ENCODE measurements at places on chromosomes 1 and 21.

GRCh38 chr1:154431586-154432373 is 26.6 kb downstream of the IL6R start:
- no peak for DNase-seq

- no peak for DNase-seq
Observed at GRCh38 chr1:51285055-51285454, 45.3 kb downstream of the TTC39A start.

DNA sequence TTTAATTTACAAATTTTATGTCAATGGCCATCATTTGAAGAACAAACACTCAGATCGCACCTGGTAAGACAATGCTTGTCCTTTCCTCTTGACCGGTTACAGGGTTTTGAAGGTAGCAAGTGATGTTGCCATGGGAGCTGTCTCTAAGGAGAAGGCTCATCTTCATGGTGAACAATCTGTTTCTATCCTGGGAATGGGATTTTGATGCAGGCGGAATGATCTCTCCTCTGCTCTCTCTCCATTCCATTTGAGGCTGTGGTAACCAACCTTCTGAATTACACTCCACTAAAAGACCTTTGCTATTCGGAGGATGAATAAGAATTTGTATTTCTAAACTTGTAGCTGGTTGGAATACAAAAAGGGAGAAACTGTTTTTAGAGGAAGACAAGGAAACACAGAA is 57.9 kb upstream of the SLC5A9 start:
- DNase-seq, result no peak

- DNase-seq, result no peak
Observed at GRCh38 chr21:34630536-34631143, 15.7 kb upstream of the RCAN1 start.

DNA sequence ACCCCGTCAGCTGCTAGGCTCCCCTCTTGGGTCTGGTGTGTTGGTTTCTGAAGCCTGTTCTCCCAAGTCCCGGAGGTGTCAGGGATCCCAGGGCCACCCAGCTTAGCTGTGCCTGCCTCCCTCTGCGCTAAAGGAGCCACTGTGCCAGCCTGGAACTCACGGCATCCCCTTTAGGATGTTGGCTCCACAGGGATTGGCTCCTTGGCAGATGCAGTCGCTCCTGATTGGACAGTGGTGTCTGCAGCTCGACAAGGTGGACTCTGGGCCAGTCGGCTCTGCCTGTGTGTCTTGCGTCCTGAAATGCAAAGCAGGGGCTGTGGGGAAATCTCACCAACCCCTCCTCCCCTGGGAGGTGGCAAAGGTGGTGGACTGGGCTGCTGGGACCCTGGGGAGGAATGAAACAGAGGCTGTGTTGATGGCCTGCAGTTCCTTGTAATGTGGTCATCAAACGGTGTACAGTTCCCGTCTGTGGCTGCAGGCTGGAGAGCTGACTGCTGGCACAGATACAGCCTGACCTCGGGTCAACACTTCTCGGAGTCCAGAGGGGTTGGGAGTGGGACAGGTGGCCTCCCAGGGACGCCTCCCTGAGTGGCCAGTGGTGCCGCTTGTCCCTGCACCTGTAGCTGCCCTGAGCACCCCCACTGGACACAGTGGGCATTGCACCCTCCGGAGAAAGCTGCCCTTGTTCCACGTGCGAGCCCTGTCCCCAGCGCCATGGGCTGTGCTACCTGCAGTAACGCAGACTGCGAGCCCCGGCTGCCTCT is 11.5 kb upstream of the KCNAB2 start:
- DNase-seq, result peak; percentile 38

- DNase-seq, result no peak
Observed at GRCh38 chr1:179038528-179039281, 13.0 kb downstream of the FAM20B start.

- DNase-seq, result no peak
Observed at GRCh38 chr21:28769683-28770082, 223.0 kb downstream of the LTN1 start.

DNA sequence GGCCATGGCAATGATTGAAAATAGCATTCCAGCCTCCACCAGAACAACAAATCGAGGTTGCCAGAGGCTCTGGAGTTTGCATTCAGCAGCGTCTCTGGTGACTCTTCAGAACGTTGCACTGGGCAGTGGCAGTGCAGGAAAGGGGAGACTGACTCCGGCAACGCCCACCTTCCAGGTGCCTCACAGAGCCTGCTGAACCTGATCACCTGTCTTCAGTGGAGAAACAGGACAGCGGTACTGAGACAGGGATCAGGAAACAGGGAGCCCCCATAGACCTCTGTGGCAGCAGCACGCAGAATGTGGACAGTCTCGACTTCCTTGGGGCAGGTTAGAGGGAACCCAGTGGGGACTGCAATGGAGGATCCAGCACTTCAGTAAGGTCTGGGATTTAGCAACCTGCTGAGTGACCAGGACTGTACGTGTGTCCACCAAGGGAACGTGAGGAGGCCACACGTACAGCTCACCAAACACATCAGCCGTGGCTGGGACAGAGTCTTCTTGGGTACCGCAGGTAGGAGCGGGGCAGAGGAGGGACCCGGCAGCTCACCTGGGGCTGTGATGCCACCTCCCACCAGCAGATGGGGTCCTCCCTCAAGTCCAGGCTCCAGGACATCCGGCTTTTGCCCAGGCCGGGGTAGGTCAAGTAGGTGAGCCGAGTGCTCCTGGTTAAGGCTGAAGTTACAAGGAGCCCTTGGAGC is 128.6 kb downstream of the PRDM2 start:
- DNase-seq, result no peak

DNA sequence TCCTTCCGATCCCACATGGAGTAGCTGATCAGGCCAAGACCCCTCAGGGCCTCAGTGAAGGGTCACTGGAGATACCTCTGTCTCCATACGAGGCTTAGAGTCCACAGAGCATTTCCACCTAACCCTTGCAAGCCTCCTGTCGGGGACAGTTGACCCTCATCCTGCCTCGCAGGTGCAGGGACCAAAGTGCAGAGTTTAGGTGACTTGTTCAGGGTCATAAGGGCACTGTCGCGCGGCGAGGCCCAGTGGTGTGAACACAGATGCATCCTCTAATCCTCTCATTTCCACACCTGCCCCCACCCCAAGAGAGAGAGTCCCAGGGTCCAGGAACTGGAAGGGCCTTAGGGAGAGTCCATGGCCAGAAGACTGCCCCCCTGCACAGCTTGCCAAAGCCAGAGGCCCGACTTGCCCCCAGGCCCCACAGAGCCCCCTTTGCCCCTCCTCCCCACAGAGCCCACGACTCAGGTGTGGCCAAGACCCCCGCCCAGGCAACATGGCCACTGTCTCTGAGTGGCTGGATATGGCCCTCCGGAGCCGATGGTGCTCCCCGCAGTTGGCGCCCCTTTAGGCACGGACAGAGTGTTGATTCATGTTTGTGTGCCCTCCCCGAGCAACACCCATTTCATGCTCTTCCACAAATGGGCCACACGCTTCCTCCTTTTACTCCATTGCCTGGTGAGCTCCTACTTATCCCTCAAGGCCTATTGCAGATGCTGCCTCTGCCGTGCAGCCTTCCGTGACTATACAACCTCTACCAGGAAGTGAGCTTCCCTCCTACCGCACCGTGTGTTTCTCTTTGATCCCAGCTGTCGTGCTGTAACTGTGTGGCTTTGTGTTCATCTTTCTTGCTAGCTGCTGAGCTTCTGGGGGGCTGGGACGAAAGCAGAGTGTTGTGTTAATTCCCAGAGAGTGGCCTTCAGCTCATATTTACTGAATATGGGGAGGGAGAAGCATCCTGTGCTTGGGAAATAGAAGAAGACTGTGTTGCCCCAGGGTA is 1.7 kb downstream of the TRPM2 start:
- no peak for DNase-seq

GRCh38 chr1:100483230-100483629 is 54.7 kb upstream of the GPR88 start:
- no peak for DNase-seq

DNA sequence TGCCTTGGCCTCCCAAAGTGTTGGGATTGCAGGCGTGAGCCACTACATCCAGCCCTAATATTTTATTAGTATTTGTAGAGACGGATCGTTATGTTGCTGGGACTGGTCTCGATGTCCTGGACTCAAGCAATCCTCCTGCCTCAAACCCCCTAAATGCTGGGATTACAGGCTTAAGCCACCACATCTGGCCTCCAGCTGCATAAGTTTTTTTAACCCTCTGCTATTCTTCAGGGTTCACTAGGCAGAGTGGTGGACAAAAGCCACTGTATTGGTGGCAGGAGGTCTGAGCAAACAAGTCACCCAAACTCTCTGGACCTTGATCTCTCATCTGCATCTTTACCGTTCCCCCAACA is 10.1 kb upstream of the CLIC4 start:
- no peak for DNase-seq

DNA sequence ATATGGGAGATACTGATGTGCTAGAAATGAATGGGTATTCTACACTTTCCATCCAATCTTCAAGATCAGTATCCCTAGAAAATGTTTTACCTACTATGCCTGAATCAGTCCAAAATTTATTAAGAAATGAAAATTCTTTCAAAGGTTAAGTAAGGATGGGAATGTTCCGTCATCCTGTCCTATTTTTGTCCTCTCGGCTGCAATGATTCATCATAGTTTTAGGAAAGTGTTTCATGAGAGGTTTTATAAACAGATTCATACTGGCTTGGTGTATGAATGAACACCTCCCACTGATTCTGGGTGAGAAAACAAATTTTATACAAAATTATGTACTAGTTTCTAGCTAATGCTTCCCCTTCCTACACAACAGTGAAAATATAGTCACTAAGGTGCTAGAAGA is 504.6 kb upstream of the NR5A2 start:
- DNase-seq, result no peak

GRCh38 chr1:216847397-216848036 is 124.3 kb upstream of the ESRRG start:
- DNase-seq, result no peak

- DNase-seq, result no peak
Observed at GRCh38 chr1:30446508-30446907, 276.9 kb downstream of the MATN1 start.

GRCh38 chr21:32349333-32349944 is 43.4 kb downstream of the URB1 start:
- no peak for DNase-seq

GRCh38 chr1:67332653-67333529 is 25.2 kb downstream of the IL12RB2 start:
- no peak for DNase-seq

GRCh38 chr1:151940541-151940940 is 31.2 kb upstream of the THEM4 start:
- no peak for DNase-seq

GRCh38 chr1:66339944-66340343 is 194.0 kb upstream of the SGIP1 start:
- DNase-seq, result no peak

- peak; percentile 86 for DNase-seq
Observed at GRCh38 chr1:12229835-12230548, at the start of gene VPS13D. Gene VPS13D (plus strand): TSS chr1:12230030. CDS start chr1:12234267, 4,237 bp downstream.

DNA sequence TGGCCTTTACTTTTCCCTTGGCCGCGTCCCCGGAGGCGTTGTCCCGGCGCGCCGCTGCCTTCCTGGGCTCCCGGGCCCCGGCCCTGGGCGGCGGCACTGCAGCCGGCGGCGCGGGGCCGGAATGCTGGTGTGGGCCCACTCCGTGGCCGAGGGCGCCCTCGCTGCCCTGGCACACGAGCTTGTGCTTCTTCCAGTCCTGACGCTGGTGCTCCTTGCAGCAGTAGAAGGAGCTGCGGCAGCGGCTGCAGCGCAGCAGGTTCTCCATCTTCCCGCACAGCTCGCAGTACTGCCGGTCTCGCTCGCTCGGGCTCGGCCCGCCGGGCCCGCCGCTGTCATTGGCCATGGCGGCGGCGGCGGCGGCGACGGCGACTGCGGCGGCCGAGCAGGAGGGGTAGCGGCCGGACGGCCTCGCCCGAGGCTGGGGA is 529 bp downstream of the EGLN1 start:
- peak; percentile 44 for DNase-seq

DNA sequence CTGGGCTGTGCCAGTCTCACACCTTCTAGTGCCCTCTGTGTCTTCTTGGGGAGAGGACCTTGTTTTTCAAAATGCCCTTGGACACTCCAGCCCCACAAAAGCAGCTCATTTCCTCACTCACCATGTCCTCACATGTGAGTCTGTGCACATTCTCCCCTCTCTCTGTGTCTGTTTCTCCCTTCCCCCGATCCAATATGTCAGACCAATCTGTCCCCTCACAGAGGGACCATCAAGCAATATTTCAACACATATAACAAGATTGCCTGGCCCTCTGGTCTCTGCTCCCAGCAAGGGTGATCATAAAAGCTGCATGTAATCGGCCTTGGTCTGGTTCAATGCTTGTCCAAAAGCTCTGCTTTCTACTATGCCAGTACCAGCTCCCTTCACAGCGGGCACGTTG is 261.2 kb downstream of the MATN1 start:
- DNase-seq, result no peak

DNA sequence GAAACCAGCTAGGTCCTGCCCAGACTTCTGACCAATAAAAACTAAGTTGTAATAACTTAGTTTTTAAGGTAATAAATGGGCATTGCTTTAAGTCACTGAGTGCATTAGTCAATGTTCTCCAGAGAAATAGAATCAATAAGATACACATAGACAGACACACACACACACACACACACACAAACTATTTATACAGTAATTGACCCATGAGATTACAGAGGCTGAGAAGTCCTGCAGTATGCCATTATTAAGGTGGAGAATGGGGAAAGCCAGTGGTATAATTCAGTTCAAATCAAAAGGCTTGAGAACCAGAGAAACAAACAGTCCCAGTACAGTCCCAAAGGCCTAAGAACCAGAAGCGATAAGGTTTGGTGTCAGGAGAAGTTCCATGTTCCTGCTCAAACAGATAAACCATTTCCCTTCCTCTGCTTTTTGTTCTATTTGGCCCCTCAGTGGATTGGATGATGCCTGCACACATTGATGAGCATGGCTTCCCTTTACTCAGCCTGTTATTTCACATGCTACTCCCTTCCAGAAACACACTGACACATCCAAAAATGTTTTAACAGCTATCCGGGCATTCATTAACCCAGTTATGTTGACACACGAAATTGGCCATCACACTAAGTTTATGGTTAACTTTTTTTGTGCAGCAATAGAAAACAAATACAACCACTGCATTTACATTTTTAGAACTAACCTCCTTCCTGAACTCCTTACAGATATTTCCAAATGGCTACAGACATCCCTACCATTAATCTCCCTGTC is 828.2 kb upstream of the NCAM2 start:
- no peak for DNase-seq

- no peak for DNase-seq
Observed at GRCh38 chr1:998745-998994, 1.2 kb downstream of the HES4 start.
